ENCODE measurements at places on chromosomes 3 and 15.

GRCh38 chr15:49238342-49238741 lies 68.3 kb downstream of the GALK2 start:
- DNase-seq, result no peak

GRCh38 chr3:28018925-28019718 lies 222.3 kb upstream of the CMC1 start:
- DNase-seq, result no peak

DNA sequence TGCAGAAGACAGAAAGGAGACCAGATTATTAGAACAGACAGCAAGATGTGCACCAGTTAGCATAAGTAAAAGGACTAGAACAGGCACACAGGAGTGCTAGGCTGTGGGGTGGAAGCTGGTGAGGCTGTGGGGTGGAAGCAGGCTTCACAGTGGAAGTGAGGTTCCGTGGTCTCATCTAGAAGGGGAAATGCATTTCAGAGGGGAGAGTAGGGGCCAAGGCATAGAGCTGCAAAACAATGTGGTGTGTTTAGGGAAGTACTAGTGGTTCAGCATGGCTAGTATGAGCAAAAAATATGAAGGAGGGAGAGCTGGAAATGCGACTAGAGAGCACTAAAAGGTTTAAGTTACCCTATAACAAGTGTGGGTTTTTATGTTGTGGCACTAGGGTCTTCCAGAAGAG lies 6.5 kb downstream of the POPDC2 start:
- DNase-seq, result no peak

DNA sequence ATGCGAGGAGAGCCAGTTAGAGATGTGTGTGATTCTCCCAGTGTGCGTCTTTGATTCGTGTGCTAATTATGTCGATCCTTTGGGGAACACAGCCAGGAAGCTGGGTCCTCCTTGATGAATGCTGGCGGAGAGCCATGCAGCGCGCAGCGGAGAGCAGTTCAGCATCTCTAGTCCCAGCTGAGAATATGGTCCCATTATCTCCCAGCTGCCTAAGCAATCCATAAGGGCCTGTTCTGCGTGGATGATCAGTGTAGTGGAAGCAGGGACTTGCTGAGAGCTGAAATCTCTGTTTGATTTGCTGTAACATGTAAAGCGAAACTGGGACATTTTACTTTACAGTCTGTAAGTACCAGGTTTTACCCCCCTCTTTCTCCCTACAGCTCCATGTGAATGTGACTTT lies 412.7 kb downstream of the CNTN4 start:
- no peak for DNase-seq

GRCh38 chr15:92989470-92989869 lies 89.3 kb downstream of the CHD2 start:
- no peak for DNase-seq

GRCh38 chr3:5144316-5144994 lies 22.4 kb downstream of the ARL8B start:
- no peak for DNase-seq

GRCh38 chr15:72285927-72286516 lies 13.7 kb upstream of the PARP6 start:
- DNase-seq, result peak; percentile 18

GRCh38 chr3:175552929-175553328 lies 693.8 kb downstream of the NAALADL2 start:
- DNase-seq, result no peak

DNA sequence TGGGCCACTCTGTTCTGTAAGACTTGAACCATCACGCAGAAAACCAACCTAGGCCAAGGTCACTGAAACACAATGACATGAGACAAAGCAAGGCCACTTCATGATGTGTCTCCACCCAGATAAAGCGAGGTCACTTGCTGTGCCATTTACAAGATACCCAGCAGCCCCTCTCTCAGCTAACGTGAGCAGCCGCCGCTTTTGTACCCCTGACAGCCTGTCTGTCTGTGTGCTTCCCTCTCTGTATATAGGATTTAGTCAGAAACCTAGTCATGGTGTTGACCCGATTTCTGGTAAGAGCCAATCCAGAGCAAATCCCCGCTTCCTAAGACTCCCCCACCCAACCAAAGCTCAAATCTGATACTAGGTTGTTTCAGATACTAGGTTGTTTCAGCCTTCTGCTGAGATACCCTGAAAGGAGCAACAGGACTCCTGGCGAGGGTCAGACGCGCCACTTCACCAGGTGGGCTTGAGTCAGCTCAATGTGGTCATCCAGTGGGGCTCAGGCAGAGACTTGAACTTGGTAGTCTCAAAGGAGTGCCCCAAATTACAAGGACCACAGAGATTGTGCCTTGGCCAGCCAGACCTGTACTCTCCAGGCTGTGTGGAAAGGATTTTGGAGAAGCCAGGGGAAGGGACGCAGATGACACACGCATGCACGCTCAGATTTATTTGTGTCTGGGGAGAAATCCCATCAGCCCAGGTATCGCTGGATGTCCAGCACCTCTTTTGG lies 3.1 kb upstream of the ZXDC start:
- no peak for DNase-seq

DNA sequence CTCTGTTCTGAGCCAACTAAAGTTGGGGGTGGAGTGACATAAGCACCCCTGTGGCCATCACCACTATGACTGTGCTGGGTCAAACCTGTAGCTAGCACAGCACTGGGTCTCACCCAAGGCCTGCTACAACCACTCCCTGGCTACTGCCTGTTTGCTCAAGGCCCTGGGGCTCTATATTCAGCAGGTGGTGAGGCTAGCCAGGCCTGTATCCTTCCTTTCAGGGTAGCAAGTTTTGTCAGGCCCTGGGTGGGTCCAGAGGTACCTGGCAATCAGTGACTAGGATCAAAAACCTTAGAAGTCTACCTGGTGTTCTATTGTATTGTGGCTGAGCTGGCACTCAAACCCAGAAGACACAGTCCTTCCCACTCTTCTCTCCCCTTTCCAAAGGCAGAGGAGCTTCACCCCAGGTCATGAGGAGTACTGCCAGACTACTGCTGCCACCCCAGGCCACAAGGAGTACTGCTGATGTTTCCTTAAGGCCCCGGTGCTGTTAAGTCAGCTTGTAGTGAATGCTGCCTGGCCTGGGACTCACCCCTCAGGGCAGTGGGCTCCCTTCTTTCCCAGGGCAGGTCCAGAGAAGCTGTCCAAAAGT lies 170.8 kb downstream of the IGSF11 start:
- no peak for DNase-seq

DNA sequence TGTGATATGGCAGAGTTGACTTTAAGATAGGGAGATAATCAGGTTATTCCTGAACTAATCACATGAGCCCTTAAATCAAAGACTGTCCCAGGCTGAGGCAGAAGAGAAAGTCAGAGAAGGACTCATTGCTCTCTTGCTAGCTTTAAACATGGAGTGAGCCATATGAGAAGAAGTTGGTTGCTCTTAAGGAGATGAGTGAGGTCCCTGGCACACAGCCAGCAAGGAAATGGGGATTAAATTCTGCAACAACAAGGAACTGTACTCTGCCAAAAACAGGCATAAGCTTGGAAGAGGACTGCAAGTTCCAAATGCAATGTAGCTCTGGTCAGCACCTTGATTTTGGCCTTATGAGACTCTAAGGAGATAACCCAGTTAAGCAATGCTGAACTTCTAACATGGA lies 457.0 kb downstream of the PLOD2 start:
- DNase-seq, result no peak

GRCh38 chr15:31831596-31831995 lies 198.7 kb upstream of the CHRNA7 start:
- DNase-seq, result no peak

GRCh38 chr3:151383956-151384355 lies 597 bp downstream of the P2RY12 start:
- no peak for DNase-seq
